ENCODE measurements at places on chromosomes 16 and 17.

DNA sequence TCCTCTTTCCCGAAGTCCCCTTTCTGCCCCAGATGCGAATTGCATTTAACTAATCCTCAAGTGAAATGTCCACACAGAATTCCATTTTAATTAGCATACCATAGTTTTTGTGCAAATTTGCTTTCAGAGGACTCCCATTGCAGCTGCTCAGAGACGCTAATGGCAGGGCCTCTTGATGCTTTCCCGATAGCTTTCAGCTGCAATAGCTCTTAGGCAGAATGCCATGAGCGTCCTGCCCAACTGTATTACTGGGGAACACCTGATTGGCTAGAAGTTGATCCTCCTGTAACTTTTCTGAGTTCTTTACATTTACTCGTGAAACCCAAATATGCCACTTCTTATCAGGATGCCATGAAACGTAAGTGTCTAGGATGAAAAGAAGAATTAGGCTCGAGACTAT lies 203.0 kb downstream of the UTP18 start:
- no peak for DNase-seq

DNA sequence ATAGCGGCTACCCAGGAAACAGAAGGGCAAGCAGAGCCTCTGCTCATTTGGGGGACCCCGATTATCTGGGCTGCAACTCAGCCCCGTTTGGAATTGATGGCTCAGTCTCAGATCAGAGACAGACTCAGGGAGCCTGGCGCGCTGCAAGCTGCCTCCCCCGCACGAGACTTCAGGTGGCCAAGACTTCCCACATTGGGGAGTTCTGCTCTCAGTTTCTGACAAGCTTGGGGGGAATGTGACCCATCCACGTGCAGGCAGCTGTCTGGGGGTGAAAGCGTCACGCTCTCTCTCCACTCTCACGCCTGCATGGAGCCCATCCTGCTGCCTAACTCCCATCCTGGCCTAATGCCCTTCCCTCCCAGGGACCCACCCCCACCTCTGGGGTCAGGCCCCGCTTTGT lies 157.6 kb upstream of the GSE1 start:
- DNase-seq = no peak

- DNase-seq = no peak
Measured at GRCh38 chr17:48676963-48677558, 45.3 kb downstream of the PRAC1 start.

- DNase-seq = no peak
Measured at GRCh38 chr16:27046958-27047518, 19.7 kb upstream of the C16orf82 start.

DNA sequence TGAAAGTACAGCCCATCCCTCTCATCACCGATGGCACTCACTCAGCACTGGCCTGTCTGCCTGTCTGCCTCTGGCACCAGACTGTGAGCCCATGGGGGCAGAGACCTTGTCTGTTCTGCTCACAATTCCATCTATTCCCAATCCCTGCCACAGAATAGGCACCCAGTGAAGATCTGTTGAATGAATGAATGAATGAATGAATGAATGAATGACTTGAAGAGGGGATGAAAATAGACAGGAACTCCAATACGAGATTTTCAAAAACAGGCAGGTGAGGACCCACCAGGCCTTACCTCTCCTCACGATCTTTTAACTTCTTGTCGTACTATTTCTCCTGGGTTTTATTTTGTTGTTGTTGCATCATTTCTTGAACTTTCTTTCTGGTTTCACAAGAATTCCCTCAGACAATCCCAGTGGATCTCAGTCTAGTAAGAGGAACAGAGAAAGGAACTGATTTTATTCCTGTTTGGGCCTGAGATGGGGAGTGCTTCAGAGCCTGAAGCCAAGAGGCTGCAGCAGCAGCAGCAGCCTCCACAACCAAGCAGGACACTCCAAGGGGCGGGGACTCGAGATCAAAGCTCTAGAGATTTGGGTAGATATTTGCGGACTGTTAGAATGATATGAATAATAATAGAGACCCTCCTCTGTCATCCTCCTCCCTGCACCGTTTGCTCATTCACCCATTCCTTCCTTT lies 17.7 kb downstream of the KRT9 start:
- DNase-seq = no peak

DNA sequence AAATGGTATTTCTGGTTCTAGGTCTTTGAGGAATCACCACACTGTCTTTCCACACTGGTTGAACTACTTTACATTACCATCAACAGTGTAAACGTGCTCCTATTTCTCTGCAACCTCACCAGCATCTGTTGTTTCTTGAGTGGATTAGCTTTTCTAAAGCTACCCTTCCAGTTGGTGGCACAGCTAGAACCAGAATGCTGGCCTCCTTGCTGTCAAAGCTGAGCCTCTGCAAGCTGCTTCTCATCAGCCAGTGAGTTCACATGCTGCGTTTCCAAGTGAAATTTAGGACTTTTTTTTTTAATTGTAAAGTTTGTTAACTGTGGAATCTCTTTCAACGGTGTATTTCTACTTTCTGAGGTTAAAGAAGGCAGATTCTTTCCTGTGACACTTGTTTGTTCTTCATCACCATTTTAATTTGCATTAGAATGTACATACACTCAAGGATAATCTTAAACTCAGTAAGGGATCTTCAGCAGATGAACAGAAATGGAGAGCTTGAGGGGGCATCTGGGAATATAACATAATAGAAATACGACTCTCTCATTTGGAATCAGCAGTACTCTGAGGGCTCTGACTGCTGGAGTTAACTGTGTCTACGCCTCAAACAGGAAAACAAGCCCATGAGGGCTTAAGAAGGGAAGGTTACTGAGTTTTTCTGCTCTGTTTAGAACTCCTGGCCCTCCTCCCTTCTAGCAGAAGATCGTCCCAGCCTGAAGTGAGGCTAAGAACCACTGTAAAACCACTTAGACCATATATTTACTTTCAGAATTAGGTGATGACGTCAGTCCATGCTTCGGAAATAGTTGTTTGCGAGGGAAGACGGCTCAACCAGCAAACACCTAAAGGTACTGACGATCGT lies 148.4 kb upstream of the FAM20A start:
- DNase-seq = peak; percentile 43

- no peak for DNase-seq
Measured at GRCh38 chr17:58039975-58040374, 32.9 kb upstream of the SRSF1 start.

DNA sequence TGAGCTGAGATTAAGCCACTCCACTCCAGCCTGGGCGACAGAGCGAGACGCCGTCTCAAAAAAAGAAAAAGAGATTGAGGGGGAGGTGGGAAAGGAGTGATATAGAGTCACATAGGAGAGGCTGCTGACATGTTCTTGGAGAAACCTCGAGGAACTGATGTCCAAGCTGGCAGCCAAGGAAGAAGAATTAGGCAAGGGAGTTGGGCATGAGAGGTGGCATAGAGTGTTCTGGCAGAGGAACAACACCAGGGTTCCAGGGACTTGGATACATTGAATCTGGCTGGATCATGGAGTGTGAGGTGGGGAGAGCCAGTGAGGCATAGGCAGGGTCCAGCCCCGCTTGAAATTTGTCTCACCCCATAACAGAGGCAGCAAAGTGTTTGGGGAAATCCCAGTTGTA lies 10.7 kb downstream of the CDH3 start:
- no peak for DNase-seq

- DNase-seq = no peak
Measured at GRCh38 chr17:76784926-76785325, 47.0 kb downstream of the MFSD11 start.

DNA sequence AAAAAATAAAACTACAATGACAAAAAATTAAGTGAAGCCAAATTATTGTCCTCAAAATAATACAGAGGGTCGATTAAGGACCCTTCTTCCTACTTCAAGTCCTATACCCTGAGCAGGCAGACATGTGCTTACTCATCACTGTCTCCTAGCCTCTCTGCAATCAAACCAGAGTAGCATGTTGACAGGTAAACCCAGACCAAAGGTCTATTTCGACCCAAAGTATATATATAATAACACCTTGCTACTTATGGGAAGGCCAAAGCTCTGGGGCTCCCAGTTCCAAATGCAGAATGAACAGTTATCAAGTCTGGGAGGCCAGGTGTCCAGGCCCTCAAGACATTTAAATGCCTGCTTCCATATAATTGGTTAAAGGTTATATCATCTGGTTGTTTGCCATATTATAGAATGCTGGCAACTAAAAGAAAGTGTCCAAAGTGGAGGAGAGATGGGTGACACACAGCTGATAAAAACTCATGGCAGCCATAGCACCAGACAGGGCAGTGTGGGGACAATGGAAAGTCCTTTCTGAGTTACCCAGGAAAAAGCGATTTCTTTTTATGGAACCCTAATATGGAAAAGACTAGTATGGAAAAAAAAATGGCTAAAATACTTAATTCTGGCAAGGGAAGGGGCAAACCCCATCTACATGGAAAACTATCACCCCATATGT lies 53.6 kb downstream of the N4BP1 start:
- no peak for DNase-seq

GRCh38 chr17:67098006-67098405 lies 53.7 kb downstream of the CACNG1 start:
- DNase-seq = no peak

GRCh38 chr17:4074831-4075495 lies 67.9 kb downstream of the ZZEF1 start:
- peak; percentile 30 for DNase-seq

- no peak for DNase-seq
Measured at GRCh38 chr16:5054876-5055865, 10.6 kb downstream of the C16orf89 start.

GRCh38 chr16:8619671-8620370 lies 1.7 kb upstream of the METTL22 start:
- no peak for DNase-seq

- DNase-seq = no peak
Measured at GRCh38 chr17:42198897-42199296, 4.6 kb upstream of the GHDC start.

- DNase-seq = no peak
Measured at GRCh38 chr16:81817789-81818567, 38.9 kb downstream of the PLCG2 start.

DNA sequence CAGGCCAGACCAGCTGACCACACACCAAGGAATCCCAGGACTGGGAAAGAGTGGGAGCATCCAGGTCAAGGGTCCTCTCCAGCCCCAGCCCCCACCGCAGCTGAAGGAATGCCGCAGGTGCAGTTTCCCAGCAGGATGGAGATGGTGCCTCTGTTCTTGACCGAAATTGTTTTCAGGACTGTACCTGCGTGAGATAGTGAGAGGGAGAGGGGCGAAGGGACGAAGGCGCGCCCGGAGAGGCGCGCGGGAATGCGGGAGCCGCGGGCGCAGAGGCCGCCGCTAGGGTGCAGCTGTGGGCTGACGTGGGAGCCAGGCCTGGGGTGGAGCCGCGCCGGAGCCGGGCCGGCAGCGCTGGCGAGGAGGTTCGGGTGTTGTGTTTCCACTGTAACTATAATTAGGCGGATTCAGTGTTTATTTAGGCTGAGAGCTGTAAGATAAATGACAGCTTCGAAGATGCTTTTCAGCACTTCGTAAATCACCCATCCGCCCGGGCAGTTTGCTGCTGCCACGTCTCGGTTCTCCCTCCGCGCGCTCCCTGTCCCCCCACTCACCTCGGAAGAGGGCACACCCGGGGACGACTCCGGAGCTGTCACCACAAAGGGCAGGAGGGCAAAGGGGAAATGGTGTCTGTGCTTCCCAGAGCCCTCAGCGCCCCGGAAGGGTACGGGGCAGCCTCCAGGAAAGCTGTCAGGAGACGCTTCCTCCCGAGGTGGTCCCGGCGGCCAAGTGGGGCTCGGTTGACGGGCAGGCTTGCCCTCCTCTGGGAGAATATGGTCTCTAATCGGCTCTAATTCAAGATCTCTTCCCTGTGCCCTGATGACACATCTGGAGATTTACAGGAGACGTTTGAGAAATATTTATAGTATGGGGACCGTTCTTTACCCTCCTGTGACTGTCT lies 38.2 kb downstream of the HOXB1 start:
- DNase-seq = no peak

DNA sequence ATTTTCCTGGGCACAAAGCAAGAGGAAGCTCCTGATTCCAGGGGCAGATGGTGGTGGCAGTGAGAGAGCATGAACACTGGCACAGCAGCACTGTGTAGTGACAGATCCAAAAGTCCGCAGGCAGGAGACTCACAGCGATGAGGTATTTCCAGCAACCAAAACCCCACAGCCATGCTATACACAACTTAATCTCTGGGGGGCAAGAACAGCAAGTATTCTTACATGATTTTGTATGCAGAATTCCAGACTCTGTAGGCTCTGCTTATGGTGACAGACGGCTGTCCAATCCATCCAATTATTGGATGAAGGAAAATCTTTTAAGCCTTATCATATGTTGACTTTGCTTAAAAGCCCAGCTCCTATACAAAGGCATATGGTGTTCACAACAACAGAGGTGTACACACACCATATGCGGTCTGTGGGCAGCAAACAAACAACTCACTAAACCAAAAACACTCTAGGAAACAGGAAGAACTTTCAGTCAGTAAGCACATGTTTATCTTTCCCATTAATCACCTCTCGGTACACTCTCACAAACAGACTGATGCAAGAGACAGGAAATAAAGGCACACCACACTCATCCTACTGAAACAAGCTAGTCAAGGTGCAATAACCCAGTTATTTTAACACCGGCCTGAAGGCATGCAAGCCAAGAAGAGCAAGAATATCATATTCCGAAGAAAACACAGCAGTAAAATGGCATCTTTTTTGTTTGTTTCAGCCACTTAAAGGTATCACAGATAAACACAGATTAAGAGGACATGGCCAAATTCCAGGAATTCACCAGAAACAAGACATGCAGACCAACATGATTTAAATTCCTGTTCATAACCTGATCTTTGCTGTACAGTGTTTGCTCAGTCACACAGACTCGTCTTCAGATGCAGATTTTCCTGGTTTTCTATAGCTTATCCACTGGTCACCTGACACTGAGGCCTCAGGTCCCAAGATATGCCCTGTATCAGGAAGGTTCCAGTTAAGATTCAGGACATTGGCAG lies 47.8 kb downstream of the ERN1 start:
- DNase-seq = peak; percentile 99

DNA sequence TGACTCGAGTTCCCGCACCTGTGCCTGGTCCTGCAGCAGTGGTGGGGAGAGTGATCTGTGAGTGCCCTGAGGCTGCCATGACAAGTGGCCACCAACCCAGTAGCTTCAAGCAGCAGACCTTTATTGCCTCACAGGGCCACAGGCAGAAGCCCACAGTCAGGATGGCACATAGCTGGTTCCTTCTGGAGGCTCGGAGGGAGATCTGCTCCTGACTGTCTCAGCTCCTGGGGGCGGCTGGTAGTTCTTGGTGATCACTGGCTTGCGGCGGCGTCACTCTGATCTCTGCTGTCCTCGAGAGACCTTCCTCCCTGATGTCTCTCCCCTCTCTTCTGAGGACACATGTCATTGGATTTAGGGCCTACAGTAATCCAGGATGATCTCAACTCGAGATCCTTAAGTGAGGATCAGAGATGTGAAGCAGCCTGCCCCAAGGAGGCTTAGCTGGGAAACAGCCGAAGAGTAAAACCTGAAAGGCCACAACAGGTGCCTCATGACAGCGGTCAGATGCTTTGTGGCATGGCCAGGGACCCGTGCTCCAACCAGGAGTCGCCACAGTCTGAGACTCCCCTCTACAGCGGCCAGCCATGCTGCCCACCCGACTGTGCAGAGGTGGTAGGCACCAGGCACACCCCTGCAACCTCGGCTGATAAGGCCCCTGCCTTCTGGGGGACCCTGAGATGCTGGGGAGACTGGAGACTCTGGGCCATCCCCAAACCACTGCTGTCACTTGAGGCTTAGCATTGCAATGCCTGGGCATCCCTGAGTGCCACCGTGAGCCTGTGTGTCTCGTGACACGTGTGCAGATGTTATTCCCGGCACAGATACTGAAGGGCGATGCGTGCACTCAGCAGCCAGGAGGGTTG lies 30.0 kb upstream of the SLC38A10 start:
- DNase-seq = peak; percentile 98
